ENCODE measurements at places on chromosomes 16 and 17.

DNA sequence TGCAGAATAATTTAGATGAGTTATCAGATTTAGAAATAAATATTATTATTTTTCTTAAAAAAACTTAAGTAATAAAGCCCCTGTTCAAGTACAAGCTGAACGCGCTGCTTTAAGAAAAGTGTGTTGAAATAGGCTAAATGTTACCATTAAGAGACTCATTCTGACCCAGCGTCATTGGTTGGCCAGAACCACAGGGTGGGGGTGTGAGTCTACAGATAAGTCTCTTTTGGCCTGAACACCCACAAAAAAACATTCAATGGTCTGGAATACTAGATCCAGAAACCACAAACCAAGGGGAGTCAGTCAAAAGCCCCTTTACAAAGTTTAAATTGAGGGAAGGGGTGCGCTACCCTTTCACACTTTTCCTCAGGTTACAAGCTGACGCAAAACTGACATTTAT is 776.1 kb downstream of the KCNJ2 start:
- DNase-seq, result no peak

DNA sequence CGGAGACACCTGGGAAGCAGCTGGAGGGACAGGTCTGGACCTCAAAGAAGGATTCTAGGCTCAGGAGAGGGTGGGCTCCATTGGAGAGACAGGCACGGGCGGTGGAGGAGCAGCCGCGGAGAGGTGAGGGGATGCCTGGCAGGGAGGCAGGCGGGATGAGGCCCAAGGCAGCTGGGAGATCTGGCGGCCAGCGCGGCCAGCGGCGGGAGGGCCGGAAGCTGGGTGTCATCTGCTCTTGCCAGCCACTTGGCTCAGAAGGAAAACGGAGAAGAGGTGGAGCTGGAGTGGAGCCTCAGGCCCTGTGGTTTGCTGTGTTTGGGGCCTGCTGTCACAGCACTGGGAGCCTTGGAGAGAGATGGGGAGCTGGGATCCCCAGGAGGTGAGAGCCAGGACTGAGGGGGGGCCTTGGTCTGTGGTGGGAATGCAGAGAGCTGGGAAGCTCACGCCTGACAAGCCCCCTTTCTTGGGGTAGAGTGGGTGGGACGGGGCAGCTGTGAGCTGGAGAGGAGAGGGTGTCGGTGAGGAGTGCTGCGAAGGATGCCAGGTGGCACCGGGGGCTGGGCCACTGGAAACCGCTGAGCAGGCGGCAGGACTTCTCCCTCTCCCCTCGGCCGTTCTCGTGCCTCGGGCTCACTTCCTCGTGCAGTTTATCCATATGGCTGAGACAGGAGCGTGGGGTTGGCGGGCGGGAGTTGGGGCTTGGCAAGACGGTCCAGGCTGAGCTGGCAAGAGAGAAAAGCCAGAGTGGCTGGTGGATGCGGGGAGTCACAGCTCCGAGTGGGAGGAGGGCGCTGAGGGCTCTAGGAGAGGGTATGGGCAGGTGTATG is 8.0 kb downstream of the TBC1D24 start:
- DNase-seq, result no peak

DNA sequence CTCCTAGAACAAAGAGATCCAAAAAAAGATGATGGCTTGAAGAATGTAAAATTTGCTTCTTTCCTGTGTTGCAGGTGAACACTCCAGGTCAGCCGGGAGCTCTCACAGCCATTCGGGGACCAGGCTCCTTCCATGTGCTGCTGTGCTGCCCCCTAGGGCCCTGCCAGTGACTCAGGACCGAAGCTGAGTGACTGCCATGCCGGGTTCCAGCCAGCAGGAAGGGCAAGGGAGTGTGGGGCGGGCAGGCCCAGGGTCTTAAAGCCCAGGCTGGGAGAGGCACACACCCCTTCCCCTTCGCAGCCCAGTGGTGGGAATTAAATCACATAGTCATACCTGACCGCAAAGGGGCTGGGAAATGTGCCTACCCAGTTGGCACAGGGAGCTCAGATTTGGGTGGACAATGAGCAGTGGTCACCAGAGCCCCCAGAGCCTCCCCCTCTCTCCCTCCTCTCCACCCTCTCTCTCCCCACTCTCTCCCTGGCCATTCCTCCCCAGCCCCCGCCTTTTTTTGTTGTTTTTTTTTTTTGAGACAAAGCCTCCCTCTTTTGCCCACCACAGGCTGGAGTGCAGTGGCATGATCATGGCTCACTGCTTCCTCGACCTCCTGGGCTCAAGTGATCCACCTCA is 11.5 kb downstream of the EPOP start:
- peak; percentile 66 for DNase-seq

- no peak for DNase-seq
These were observed 16.0 kb downstream of the MPRIP start for GRCh38 chr17:17058304-17058703.

GRCh38 chr16:79318143-79318899 is 282.2 kb downstream of the MAF start:
- DNase-seq, result no peak

DNA sequence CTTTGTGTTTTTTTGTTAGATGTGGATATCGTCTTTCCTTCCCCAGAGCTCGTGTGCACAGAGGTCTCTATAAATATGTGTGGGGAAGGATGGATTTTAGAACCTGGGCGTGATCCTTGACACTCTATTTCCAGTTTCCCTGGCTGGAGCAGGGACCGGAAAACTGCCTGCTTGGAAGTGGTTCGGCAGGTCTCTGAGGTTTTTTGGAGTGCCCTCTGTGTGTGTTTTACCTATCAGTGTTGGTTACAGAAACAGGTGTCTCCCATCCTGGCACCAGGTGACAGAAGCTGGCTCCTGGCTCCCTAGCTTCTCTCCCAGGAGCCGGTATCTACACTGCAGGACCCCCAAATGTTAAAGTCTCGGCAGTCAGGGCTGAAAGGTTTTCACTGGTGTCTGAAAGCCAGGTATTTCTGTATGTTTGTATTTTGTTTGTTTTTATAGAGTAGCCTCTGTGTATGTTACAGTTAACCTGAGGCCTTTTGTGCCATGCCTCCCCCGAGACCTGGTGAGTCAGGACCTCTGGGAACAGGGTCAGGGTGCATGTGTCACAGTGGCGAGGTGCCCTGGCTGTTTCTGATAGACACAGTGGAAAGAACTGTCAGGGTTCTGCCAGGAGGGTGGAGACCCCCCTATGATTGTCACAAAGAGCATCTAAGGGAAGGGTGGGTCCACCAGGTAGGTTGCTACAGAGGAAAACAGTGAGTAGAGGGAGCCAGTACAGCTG is 31.3 kb downstream of the ZC3H18 start:
- DNase-seq, result no peak

GRCh38 chr17:74749279-74750038 is 1.0 kb downstream of the NHERF1 start:
- DNase-seq, result peak; percentile 68

GRCh38 chr17:66524877-66525276 is 222.5 kb downstream of the PRKCA start:
- DNase-seq, result no peak

DNA sequence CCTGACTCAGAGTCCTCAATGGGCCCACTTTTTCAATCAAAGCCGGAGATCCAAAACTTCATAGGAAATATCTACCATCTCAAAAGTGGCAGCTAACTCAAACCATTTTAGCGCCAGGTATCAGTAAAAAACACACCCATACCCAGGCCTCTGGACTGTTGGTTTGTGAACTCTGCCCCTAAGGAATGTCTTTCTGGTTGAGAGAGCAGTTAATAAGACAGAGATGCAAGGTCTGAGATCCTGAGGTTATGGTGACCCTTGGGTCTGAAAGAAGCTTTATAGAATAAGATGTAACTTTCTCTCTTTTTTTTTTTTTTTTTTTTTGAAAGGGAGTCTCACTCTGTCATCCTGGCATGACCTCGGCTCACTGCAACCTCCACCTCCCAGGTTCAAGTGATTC is 350.5 kb downstream of the SOX9 start:
- no peak for DNase-seq

DNA sequence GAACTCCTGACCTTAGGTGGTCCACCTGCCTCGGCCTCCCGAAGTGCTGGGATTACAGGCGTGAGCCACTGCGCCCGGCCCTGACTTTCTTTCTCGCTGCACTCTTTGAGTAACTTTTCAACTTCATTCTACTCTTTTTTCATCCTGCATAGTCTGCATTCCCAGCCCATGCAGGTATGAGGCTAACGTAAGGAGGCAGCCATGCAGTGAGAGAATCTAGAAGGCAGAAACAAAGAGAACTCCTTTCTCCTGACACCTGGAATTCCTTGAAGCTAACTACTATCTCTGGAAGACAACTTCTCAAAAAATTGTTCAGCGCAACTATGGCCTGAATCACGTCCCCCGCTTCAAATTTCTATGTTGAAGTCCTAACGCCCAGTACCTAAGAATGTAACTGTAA is 152.0 kb downstream of the SLC39A11 start:
- no peak for DNase-seq

DNA sequence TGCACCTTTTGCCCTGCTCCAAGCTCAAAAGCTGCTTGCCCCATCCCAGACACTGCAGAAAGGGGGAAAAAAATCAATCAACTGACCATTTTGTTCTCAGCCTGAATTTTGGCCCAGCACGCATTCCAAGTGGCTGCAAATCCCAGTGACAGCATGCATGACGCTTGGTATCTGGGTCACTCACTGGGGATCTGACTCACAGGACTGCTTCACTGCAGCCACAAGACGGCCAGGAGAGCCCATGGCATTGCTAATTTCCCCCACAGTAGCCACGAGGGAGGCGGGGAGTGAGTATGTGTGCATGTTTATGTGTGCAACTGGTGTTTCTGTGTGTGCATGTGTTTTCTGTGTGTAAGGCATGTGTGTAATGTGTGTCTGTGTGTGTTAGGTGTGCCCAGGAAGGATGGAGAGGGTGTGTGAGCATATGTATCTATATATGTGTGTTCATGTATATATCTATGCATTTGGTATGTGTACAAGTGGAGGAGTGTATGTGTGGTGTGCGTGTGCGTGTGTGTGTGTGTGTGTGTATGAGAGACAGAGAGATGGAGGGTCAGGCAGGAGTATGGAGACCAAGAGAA is 33.8 kb downstream of the SDK2 start:
- DNase-seq, result no peak

GRCh38 chr16:11123666-11124065 is 132.3 kb downstream of the SOCS1 start:
- DNase-seq, result no peak

DNA sequence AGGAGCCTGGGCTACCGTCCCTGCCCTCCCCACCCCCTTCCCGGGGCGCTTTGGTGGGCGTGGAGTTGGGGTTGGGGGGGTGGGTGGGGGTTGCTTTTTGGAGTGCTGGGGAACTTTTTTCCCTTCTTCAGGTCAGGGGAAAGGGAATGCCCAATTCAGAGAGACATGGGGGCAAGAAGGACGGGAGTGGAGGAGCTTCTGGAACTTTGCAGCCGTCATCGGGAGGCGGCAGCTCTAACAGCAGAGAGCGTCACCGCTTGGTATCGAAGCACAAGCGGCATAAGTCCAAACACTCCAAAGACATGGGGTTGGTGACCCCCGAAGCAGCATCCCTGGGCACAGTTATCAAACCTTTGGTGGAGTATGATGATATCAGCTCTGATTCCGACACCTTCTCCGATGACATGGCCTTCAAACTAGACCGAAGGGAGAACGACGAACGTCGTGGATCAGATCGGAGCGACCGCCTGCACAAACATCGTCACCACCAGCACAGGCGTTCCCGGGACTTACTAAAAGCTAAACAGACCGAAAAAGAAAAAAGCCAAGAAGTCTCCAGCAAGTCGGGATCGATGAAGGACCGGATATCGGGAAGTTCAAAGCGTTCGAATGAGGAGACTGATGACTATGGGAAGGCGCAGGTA is 762 bp downstream of the CDK12 start:
- peak; percentile 77 for DNase-seq

DNA sequence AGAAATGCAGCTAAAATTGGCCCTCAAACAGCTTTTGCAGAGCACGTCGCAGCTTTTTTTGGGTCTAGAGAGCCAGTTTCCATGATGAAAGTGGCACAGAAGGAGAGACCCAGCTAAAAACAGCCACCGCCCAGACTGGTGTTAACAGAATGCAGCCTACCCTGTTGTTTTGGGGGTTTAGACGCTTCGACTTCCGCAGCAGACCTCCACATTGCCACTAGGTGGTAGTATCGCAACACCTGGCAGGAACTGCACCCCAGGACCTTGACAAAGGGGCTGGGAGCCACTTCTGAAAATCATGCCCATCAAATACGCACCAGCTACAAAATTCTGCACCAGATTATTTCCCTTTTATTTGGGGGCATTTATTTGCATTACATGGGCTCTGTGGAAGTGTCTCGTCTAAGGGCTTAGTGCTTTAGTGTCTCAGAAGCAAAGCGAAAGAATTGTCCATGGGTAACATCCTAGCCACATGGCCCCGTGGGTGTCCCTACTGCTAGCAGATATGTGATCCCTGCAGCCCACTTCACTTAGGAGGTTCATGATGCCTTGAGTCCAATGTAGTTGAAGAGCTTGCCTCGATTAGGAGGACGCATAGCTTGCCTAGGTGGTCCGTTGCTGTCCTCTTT is 167.1 kb downstream of the HAPSTR1 start:
- DNase-seq, result peak; percentile 42

DNA sequence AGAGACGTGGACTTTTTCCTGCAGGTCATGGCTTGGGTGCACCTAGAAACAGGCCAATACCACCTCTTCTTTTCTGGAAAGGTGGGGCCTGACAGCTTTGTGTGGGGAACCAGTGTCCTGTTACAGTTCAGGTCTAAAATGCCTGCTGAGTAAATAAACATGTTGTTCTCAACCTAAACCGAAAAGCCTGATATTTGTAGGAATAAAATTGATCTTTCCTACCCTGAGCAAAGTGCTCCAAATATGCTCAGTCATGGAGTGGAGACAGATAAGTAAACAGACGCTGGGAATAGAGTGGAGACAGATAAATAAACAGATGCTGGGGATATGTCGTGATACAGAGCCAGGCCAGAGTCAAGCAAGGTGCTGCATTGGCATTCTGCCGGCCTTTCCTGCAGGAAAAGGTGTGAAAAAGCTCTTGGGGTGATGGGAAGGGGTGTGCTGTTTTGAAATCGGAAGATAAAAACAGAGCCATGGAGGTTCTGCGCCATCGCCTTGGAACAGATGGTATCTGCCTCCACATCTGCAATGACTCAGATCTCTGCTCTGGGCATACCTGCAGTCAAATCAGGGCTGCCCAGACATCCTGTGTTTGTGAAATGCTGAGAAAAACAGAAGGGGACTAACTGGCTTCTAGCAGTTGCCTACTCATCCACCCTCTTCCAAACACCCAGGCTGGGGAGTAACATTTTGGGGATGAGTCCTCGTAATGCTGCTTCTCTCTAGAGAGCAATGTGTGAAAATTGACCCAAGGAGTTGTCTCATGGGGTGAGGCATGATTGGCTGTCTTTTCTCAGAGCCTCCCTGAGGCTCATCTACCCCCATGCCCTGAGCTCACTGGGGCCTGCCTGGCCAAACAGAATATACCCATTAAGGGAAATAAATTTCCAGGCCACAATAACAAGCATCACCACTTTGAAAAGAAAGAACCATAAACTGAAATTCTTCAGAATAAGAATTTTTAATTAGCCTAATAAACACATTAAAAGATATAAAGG is 16.8 kb upstream of the TRPV2 start:
- DNase-seq, result no peak

DNA sequence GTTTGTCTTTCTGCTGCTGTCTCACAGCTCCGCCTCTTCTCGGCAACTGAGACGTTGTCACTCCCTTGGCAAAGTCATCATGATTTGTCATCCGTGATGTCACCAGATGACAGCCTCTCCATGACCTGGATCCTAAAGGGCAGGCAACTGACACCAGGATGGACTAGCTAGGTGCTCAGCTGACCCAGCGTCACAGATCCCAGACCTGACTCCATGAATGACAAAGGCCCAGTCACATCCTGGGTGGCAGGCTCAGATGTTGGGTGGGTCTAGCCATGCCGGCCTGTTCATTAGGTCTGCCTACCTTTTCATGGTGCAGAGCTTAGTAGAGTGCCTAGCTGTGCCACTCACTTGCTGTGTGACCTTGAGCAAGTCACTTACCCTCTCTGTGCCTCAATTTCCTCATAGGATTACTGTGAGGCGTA is 3.8 kb upstream of the TMEM238L start:
- peak; percentile 62 for DNase-seq

GRCh38 chr16:80664226-80664625 is 123.4 kb downstream of the DYNLRB2 start:
- DNase-seq, result no peak
